Right atrium auricular region (tissue), 2 donors: ENCODE measurements at places on chromosomes 3 and 15. TPM values are rescaled to one million over a fixed set of nuclear protein-coding genes. Genes with fewer than 3 reads are reported as not detected.

MFAP1 gene
- 16.6 TPM for total RNA-seq

- DNase-seq = no peak
Observed at GRCh38 chr3:127732303-127732702, 59.6 kb downstream of the ABTB1 start.

- no peak for DNase-seq
Observed at GRCh38 chr15:87618203-87618725, 638.3 kb downstream of the NTRK3 start.

DNA sequence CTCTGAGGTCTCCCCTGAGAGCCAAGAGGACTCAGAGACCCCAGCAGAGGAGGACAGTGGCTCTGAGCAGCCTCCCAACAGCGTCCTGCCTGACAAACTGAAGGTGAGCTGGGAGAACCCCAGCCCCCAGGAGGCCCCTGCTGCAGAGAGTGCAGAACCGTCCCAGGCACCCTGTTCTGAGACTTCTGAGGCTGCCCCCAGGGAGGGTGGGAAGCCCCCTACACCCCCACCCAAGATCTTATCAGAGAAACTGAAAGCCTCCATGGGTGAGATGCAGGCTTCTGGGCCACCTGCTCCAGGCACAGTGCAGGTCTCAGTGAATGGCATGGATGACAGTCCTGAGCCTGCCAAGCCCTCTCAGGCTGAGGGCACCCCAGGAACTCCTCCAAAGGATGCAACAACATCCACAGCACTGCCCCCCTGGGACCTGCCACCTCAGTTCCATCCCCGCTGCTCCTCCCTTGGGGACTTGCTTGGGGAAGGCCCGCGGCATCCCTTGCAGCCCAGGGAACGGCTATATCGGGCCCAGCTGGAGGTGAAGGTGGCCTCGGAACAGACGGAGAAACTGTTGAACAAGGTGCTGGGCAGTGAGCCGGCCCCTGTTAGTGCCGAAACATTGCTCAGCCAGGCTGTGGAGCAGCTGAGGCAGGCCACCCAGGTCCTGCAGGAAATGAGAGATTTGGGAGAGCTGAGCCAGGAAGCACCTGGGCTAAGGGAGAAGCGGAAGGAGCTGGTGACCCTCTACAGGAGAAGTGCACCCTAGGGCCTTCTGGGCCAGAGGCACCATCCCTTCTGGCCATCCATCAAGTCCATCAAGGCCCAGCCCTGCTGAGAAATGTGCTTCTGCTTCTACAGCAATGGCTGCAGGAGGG, 23.6 kb downstream of the PLEKHO2 start:
- DNase-seq = no peak

GRCh38 chr3:189070965-189071364, 100.8 kb upstream of the TPRG1 start:
- no peak for DNase-seq

RARRES1 gene
- total RNA-seq = 291 TPM

DNA sequence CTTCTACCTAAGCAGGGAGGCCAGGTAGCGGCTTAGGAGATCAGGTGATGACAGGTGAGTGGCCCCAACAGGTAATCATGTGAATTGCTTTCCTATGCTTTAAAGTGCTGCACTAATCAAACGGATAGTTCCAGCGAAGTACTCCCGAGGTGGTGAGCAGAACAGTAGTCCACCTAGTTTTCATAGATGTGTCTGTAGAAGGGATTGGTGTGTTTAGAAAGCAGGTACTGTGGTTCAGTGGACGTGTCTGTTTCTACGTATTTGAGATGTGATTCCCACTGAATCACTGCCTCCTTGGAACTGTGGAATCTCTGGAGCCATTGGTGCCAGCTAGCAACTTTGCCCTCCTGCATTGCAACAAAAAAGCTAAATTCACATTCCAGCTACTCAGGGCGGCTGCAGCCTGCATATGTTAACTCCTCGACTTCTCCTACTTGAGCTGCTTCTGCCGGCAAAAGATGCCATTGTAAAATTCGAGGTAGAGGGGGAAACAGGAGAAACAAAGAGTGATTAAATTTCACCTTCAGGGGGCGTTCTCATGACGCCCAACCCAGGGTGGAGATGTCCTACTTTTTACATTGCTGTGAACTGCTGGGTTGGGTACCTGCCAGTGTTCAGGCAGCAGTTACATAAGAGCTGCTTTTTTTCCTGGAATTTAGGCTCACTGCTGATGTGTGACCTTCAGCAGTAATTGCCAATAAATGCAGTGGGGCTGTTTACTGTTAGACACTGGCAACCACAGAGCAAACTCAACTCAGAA, 227.3 kb downstream of the ITPR1 start:
- DNase-seq = peak; percentile 90

EAF2 gene
- 3.2 TPM for total RNA-seq

DNA sequence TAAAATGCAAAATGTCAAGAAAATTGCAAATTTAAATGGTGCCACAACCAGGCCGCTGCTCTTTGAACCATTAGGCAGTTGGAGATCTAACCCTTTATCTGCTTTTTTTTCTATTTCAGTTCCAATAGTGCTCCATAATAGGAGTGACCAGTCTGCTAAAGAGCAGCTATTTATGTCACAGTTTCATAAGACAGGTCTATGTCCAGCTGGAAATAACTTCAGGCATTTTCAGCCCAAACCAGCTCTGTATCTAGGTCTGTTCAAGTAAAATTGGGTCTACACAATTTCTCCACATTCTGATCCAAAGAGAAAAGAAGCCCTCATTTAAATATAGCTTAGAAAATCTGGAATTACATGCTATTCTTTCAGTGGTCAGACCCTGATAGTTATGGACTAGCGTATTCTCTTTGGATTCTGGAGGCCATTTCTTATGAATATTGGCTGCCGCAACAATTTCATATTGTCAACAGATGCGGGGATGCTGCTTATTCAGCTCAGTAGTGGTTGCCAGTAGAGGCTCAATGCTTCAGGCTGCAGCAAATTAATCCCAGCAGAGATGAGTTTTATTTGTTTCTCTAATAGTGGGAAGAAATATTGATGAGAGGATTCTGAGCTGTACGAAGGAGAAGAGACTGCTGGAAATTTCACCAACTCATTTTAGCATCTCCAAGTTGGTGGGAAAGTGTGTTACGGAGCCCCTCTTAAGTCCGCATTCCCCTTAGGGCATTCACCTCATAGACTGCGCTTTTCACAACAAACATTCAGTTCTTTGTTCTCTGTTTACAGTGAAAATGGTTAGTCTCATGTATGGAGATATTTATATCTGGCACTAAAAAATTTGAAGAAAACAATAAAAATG, 887.0 kb downstream of the ROBO1 start:
- no peak for DNase-seq

IVD gene
- total RNA-seq = 65.3 TPM

DNA sequence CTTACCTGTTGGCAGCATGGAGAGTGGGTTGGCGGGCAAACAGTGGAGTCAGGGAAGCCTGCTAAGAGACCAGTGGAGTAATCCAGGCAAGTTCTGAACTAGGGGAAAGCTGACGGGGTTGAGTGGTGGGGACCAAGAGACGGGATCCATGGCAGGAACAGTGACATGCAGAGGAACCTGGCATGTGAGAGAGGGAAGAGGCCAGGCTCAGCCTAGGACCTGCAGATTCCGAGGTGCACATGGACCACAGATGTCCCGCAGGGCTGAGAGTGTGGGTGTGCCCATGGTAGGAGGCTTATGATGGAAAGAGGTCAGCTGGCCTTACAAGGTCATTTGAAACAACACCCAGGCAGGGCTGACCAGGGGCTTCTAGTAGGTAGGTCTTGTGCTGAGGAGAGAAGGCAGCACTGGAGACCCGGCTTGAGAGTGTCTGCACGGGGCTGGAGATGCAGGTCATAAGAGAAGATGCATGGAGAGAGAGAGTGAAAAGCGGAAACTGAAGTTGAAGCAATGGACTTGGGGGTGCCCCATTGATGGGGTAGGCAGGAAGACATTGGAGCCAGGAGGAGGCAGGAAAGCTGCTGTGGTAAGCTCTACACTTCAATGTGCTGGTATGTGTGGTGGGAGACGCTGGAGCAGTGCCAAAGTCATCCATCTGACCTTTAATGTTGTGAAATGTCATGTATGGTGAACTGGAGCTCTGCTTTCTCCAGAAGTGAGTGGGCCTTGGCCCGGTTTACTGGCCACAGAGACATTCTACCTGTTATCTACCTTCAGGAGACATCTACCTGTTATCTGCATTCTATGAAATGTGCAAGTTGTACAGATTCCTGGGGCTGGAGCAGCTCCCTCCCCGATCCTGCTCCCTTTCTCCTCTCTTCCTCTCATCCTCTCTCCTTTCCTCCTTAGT, 4.6 kb downstream of the SPSB4 start:
- DNase-seq = no peak

GRCh38 chr15:100559330-100559729, 30.6 kb upstream of the CERS3 start:
- peak; percentile 70 for DNase-seq

DNA sequence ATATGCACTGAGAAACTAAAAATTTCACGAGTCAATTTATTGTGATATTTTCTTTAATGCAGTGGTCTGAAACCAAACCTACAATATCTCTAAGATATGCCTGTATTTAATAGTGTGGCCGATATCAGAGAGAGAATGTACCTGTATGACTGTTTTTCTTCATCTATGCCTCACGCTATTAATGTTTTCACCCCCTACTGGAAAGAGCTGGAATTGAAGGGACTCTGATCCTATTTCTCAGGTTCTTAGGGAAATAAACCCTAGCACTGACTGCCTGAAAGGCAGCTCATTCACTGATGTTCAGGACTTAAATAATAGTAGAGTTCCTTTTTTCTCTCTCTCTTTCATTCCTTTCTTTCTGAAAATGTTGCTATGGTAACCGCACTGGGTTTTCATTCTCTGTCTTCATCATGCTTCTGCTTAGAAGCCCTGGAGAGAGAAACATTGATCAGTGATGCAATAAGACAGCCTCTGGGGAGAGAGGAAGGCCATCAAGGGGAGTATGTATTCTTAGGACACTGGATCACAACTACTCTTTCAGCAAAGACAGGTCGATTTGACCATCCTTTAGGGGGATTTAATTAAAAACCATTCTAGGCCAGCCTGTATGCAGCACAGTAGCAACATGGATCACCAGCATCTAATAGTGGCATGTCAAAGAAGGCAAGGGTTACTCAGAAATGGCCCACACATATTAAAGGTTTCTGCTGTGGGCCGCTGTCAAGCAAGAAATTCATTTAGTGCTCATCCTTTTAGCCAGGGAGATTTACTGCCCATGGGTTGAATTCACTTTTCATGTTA, 1135.7 kb downstream of the IGSF11 start:
- no peak for DNase-seq

ISLR2 gene
- 0.31 TPM for total RNA-seq

EXD1 gene
- not detected for total RNA-seq

GRCh38 chr3:75101329-75102147, 487.1 kb upstream of the CNTN3 start:
- no peak for DNase-seq

DNA sequence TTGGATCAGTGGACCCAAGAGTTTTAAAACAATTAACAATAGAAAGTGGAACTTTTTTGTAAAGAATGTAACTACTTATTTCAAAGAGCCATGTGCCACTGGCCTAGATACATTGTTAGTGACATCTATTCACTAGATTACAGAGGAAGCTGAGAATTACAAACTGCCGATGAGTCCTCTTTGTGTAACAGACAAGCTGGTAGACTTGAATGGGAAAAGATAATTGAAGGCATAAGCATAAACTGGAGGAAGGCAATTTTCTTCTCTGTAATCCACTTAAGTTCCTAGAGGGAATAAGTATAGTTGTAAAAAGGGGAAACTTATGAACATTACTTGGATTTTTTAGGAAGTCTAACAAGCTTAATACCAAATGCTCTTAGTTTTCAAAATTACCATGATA, 15.1 kb downstream of the THUMPD3 start:
- DNase-seq = no peak

FANCD2OS gene
- not detected for total RNA-seq

GRCh38 chr3:131591394-131592014, 88.7 kb upstream of the MRPL3 start:
- no peak for DNase-seq

DNA sequence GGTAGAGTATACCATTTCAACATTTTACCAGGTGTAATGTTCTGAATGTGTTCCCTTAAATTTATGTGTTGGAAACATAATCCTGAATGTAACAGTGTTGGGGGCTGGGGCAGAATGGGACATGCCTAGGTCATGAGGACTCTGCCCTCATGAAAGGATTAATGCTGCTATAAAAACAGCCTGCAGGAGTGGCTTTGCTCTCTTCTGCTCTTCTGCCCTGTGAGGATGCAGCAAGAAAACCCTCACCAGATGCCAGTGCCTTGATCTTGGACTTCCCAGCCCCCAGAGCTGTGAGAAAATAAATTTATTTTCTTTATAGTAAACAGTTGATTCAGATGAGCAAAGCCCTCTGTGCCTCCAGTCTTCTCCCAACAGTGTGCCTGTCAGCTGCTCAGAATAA, 326.0 kb upstream of the ONECUT1 start:
- no peak for DNase-seq

GRCh38 chr15:81897057-81897677, 148.7 kb downstream of the MEX3B start:
- DNase-seq = no peak

DNA sequence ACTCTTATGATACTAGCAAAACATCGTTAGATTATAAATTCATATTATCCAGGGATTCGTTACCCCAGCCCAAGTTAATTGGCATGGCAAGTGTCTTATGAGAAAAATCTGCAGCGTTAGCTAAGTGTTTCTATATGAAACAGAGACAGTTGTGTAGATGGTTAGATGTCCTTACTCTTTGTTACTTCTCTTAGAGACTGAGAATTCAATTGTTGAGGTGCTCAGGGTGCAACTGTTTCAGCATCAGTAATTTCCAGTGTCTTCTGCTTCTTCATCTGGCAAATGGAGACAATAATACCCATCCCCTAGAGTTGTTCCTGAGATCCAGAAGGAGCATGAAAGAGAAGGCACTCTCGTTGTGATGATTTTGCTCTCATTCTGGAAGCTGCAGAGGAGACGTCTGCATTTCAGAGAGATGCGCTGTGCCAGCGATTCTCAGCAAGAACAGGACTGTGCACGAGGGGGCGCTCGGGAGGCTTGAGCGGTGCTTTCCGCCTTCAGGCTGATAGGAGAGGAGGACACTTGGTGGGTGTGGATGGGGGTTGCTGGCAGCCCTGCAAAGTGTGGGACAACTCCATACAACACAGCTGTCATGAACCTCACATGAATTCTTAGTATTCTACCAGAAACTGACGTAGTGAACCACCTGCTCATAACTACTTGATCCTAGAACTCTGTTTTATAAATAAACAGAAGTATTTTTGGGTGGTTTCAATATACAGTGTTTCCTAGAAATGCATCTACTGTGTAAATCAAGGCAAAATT, 39.7 kb upstream of the SPSB4 start:
- DNase-seq = peak; percentile 82

GRCh38 chr3:17154221-17154620, 269.5 kb downstream of the PLCL2 start:
- no peak for DNase-seq

DNA sequence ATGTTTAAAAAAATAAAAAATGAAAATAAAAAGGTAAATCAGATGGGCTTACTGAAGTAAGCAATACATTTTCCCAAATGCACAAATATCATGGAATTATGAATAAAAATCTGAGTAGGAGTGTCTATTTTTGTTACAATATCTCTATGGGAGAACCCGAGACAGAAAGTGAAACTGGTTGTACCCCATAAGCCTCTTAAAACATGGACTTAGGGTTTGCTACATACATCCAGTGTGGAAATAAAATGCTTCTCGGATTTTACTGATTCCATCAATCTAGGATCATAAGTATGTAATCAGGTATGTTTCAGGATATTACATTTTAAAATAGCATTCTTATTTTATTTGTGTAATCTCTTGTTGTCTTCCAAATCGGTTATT, 177.8 kb upstream of the CDIN1 start:
- no peak for DNase-seq
